ENCODE measurements at places on chromosomes 3 and 15.
A peak's percentile ranks its signal among the peaks of the same experiment; 100 is the strongest.

DNA sequence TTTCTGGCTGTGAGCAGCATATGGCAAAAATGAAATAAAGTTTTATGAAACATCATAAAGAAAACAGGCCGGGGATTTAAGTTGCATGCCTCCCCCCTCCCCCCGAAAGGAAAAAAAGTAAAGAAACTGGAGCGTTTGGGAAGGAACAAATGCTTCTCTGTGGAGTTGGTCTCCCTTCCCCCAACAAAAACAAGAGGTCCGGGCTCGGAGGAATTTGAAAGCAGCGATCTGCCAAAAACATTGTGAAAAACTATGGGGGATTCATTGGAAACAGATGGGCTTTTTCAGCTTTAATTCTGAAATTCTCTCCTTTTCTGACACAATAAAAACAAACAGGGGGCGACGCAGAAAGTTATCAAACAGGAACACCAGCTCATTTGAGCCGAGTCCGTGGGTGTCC lies 17.0 kb downstream of the RGMA start:
- no peak for DNase-seq

DNA sequence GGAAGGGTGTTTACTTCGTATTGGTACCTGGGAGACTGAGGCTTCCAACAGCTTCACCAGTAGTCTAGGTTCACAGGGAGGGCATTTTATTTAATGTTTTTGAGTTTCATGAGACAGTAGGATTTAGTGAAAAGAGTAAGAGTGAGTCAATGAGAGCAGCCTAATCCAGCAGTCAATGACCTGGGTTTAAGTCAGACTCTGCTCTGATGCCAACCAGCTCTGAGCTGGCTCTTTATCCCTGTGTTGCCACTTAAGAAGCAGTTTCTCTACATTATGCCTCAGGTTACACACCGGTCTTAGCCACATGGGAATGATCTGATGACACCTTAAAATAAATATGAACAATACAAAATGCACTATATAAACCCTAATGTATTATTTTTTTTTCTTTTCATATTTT lies 59.4 kb upstream of the KCNMB2 start:
- DNase-seq, result no peak

- no peak for DNase-seq
These were observed 25.3 kb downstream of the IL16 start for GRCh38 chr15:81222007-81222406.

DNA sequence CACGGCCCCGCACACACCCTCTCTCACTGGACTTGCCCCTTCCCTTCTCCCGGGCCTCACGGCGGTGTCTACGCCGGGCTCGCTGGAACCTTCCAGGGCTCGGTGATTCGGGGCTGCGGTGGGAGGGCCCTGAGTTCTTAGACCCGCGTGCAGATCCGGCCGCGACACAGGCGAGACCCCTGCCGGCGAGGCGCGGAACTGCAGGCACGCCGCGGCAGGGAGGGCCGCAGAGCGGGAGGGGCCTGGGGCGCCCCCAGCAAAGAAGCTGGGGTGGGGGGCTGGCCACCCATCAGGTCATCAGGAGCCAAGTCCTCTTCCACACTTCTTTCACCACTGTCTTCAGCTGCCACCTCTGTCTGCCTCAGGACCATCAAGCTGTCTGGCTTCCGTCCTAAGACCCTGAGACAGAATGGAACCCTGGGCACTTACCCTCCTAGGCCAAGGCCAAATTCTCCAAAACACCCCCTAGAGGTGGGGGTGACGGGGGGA lies 164.5 kb downstream of the XXYLT1 start:
- DNase-seq, result peak; percentile 79

- DNase-seq, result no peak
These were observed 230.4 kb downstream of the PLCL2 start for GRCh38 chr3:17115186-17115585.

GRCh38 chr15:88663141-88663621 lies 24.4 kb downstream of the ISG20 start:
- DNase-seq, result no peak

DNA sequence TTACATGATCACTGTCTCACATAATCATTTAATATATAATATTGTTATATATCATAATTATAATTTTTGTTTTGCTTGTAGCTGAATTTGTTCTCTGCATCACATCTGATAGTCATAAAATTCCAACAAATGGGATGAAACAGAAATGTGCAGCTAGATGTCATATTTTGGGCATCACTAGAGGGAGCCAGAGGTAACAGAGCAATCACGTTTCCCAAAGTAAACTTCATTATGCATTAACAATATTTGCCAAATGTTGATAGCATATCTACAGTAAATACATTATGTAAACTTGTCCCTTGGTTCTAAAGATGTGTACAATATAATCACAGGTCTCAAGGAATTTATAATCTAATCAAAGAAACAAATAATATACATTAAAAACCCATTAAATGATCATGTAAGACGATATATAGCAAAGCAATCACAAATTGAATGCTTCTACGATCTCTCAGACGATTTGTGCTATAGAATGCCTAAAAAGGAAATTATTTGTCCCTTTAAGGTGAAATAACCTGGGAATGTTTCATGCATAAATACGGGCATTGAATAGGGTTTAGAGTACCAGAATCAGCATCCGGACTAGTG lies 234.2 kb upstream of the MCTP2 start:
- DNase-seq, result no peak

GRCh38 chr15:63818191-63818590 lies 15.6 kb downstream of the HERC1 start:
- no peak for DNase-seq

- DNase-seq, result no peak
These were observed 23.5 kb downstream of the PYDC2 start for GRCh38 chr3:191484461-191484860.

- no peak for DNase-seq
These were observed 1.5 kb downstream of the C3orf70 start for GRCh38 chr3:185151101-185151963.

GRCh38 chr15:67685008-67685599 lies 140.2 kb upstream of the SKOR1 start:
- no peak for DNase-seq

DNA sequence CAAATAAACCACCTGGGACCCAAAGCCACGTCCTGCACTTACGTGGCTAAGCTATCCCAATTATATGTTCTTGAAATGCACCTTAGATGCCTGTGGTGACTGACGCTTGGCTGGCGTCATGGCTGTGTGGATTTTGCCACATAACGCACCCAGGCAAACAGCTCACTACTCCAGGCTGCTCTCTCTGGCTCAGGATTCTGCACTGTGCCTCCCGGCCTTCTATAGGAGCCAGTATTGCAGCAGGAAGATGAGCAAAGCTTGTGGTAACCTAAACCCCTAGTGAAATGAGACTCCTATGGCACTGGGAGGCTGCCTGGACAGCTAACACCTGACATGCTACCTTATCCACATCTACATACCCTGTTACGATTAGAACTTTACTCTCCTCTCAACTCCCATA lies 179.3 kb downstream of the THRB start:
- DNase-seq, result no peak

GRCh38 chr3:46482632-46483350 lies 15.0 kb upstream of the RTP3 start:
- DNase-seq, result no peak

GRCh38 chr3:40753951-40754350 lies 229.2 kb downstream of the ZNF621 start:
- no peak for DNase-seq

DNA sequence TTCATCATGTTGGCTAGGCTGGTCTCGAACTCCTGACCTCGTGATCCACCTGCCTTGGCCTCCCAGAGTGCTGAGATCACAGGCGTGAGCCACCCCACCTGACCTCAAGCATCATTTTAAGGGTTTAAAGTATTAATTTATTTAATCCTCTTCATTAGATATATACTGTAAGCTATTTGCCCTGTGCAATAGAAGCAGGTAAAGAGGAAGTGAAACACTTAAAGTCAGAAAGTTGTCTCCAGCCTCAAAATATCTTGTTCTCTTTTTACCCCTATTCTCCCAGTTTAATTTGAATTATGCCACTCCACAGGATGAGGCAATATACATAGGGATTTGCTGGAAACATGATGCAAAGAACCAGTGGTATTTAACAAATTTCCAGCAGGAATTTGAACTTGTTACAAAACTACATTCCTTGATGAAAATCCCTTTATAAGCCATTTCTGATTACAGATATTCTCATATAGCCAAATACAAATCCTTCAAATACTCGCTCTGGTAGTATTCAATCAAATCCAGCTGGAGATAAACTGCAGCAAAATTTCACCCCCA lies 2.0 kb downstream of the NDUFB5 start:
- no peak for DNase-seq

DNA sequence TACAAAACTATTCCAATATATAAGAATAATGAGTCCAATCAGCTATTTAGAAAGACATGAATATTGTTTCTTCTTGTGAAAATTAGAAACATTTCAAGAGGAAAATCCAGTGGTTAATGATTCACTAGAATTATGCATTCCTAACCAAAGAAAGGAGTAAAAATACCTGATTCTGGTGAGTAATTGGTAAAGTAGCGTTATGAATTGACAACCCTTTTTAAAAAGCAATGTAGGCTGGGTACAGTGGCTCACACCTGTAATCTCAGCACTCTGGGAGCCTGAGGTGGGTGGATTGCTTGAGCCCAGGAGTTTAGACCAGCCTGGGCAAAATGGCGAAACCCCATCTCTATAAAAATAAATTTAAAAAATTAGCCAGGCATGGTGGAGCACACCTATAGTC lies 43.3 kb downstream of the TOPAZ1 start:
- DNase-seq, result peak; percentile 6

DNA sequence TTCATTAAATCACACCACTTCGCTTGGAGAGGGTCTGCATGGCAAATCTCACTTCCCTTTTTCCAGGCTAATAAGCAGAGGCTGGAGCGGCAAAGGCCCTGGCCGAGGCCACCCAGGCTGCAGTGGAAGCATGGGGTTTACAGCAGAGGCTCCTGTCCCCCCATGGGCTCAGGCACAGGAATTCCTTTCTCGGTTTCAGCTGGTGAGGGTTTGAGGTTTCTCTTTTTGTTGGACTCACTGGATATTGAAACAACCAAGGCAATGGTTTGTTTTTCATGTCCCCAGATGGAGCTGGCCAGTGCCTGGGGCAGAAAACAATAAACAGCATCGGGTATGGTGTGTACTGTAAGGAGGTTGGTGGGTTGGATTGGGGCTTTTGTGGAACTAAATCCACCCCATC lies 175.6 kb upstream of the RASGRP1 start:
- no peak for DNase-seq

GRCh38 chr3:58585994-58586393 lies 8.8 kb upstream of the FAM107A start:
- DNase-seq, result no peak

GRCh38 chr3:130509008-130509407 lies 8.0 kb upstream of the COL6A6 start:
- DNase-seq, result no peak

- no peak for DNase-seq
These were observed 23.5 kb downstream of the DTWD1 start for GRCh38 chr15:49644364-49644794.

- no peak for DNase-seq
These were observed 156.7 kb downstream of the CACNA2D3 start for GRCh38 chr3:54279005-54279583.

DNA sequence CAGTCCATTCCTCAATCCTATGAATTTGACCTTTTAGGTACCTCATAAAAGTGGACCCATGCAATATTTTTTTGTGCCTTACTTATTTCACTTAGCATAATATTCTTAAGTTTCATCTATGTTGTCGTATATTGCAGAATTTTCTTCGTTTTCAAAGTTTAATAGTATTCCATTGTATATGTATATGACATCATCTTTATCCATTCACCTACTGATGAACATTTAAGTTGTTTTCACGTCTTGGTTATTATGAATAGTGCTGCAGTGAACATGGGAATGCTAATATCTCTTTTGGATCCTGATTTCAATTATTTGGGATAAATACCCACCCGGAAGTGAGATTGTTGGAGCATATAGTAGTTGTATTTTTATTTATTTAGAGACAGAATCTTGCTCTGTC lies 65.1 kb downstream of the AP4E1 start:
- no peak for DNase-seq

DNA sequence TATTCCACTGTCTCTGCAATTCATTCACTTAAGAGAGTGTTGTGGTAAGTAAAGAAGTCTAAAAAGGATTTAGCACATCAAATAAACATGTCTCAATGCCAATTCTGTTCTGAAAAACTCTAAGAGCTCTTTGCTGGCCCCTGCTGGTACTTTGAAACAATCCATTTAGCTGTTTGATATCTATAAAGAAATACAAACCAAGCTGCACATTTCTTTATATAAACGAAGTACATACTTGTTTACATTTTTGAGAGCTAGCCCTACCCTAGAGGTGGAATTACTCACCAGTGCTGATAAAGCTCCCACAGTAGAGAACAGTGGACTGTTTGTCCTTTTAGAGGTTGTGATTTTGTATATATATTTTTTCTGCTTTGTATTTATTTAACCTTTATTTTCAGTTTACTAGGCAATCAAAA lies 75.5 kb downstream of the NEDD4 start:
- DNase-seq, result peak; percentile 8

DNA sequence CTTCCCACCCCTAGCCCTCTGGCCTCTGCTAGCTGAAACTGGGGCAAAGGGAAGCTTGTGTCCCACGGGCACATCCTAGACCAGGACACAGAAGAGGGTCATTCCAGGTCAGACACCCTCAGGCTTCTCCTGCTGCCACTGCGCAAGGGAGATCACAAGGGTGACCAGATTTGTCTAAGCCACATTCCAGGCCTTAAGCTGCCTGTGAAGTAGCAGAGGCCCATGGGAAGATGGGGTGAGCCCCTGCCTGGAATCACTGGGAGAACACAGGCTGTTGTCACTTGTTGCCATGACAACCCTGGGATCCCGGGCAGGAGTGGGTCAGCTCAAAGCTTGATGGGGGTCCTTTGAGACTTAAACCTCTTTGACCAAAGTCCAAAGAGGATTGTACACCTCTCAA lies 10.8 kb downstream of the STRA6 start:
- DNase-seq, result no peak

DNA sequence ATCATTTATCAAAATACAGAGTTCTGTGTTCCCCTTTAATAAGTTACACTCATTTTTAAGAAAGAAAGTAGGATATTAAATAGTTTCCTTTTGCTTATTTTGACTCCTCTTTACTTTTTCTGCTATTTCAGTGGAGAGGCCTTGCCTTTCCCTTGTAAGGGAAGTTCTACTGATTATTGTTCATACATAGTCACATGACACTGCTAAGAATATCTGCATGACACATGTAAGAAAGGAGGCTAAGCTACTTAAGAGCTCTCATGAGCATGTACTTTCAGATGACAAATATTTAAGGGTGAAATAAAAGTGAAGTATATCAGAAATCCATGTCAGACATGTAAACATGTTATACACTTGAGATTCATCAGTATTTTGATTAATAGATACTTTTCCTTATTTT lies 39.0 kb downstream of the MYRIP start:
- no peak for DNase-seq

- DNase-seq, result no peak
These were observed 62.0 kb downstream of the TLE3 start for GRCh38 chr15:70035719-70036077.

- no peak for DNase-seq
These were observed 11.6 kb downstream of the TKT start for GRCh38 chr3:53244271-53244670.

- no peak for DNase-seq
These were observed 190.7 kb downstream of the ZIC4 start for GRCh38 chr3:147215660-147216059.

- DNase-seq, result no peak
These were observed 328.2 kb downstream of the TIGIT start for GRCh38 chr3:114622001-114622400.

Measured in activated CD4-positive, alpha-beta T cell treated with anti-CD3 and anti-CD28 coated beads for 48 hours (primary cell).